ENCODE measurements at places on chromosomes 11 and 22.

GRCh38 chr11:73142128-73142377 is at the start of gene FCHSD2:
TSS of gene FCHSD2 (minus strand) at chr11:73142318. CDS start at chr11:73141877, 441 bp downstream.
- no peak for DNase-seq

DNA sequence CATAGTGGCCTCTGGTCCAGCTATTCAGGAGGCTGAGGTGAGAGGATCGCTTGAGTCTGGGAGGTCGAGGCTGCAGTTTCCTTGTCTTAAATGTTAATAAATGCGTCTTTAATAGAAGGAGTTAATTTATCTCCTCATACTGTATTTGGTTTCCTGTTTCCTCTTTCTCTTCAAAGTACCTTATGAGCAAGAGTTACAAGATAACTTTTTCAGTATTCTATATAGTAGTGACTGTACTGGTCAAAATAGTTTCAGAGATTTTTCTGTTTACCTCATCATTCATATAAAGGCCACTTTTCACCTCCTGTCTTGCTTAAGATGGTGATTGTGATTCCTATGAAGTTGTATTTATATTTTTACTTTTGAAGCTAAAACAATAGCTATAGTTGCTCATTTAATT is 50.9 kb downstream of the MCAM start:
- no peak for DNase-seq

- DNase-seq = no peak
Measured at GRCh38 chr11:3000032-3000961, 8.2 kb upstream of the NAP1L4 start.

DNA sequence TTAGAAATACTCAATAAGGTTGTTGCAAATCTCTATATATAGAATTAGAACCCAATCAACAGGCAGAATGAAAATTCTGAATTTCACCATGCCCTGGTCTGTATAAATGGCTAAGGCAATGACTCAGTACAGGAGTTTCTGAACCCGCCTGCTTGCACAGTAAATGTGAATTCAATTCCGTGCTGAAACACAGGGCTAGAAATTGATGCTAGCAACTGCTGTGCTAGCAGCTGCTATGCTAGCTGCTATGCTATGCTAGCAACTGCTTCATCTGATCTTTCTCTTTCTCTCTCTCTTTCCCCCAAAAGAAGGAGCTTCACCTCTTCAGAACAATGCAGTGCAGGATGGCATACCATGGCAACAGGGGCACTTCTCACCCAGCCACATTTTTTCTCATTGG is 9.7 kb upstream of the OR52J3 start:
- no peak for DNase-seq

GRCh38 chr22:47444746-47445065 is 682.3 kb downstream of the TBC1D22A start:
- DNase-seq = peak; percentile 27

GRCh38 chr11:120346233-120346632 is 10.0 kb downstream of the ARHGEF12 start:
- DNase-seq = no peak

- DNase-seq = no peak
Measured at GRCh38 chr11:16421826-16422225, 65.5 kb upstream of the SOX6 start.

- peak; percentile 25 for DNase-seq
Measured at GRCh38 chr22:27378995-27379394, 422.6 kb downstream of the MN1 start.

- peak; percentile 27 for DNase-seq
Measured at GRCh38 chr22:27089264-27089663, 431.9 kb downstream of the MIAT start.

GRCh38 chr11:69321877-69322361 is 28.0 kb downstream of the MYEOV start:
- peak; percentile 67 for DNase-seq
